ENCODE measurements at places on chromosomes 16 and 17.

- DNase-seq: no peak
These were observed 16.3 kb downstream of the ERAL1 start for GRCh38 chr17:28871056-28871579.

DNA sequence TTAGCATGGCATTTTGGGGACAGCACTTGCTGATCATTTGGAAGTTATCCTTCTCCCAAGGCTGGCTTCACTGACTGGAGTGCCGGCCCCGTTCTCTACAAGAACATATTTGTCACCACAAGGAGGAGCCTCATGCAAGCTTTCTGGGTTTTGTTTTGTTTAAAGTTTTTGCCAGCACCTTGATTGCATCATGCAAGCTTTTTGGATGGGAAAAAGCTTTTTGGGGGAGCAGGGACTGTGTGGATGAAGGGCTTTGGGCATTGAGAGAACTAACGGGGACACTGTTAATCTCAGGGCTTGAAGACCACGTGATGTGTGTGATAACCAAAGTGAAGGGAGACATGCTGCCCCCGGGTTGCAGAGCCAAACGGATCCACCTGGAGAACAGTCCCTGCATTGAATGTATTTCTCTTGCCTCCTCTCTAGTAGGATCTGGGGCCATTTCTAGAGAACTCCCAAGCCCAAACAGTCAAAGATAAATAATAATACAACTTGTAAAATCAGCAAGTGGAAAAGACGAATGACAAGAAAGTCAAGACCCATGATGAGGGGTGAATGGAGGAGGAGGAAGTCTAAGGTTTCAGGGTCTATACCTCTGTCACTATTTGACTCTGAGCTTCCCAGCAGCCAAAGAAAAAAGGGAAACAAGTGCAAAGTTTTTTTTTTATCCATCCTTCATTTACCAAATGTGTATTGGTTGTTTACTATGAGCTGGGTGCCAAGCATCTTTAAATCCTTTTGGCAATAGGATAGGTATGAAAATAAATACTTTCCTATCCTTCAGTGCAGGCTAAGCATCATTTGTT lies 17.2 kb downstream of the TMEM114 start:
- peak; percentile 4 for DNase-seq

DNA sequence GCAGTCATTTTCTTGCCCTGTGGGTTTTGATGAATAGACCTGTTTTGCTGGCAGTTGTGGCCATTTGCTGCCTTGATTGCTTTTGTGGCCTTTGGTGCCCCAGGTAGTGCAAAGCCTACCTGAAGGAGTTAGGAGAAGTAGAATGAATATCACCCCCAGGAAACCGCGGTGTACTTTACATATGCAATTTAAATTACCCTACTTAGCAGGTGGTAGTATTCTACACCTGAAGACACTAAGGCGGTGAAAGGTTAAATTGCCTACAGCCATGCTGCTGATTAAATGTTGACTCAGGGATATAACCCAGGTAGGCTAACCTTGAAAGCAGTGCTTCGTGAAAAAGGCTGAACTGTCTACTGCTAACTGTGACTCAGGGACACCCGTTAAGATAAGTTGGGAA lies 27.2 kb upstream of the WWOX start:
- no peak for DNase-seq

DNA sequence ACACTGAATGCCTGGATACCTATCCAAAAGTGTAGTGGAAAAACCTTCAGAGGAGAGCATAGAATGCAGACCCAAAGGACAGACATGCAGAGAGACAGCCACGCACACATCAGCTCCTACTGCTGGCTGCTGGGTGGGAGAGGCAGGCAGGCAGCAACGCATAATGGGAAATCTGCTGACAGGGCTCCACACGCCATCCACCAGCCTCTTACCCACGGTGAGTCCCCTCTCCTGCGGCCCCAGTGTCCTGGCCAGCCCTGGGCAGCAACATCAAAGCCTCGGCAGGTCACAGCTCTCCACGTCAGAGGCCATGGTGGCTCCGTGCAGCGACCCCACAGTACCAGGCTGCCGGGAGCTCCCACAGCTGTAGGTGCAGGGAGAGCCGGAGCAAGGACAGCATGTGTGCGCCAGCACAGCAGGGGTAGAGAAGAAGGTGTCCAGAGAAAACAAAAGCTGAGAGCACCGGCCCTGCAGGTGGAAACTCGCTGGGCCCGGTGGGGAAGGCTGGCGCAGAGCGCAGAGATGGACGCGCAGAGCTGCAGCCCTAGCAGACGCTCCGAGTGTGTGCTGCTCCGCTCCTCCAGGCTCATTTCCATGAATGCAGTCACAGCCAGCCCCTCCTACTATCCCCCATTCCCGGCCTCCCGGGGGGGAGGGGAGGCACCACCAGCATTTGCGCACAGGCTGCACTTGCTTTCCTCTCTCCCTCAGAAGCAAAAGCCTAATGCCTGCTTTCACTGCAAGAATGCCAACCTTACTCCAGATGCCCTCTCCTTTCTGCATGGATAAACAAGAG lies 58.9 kb downstream of the CYTH1 start:
- DNase-seq: no peak

DNA sequence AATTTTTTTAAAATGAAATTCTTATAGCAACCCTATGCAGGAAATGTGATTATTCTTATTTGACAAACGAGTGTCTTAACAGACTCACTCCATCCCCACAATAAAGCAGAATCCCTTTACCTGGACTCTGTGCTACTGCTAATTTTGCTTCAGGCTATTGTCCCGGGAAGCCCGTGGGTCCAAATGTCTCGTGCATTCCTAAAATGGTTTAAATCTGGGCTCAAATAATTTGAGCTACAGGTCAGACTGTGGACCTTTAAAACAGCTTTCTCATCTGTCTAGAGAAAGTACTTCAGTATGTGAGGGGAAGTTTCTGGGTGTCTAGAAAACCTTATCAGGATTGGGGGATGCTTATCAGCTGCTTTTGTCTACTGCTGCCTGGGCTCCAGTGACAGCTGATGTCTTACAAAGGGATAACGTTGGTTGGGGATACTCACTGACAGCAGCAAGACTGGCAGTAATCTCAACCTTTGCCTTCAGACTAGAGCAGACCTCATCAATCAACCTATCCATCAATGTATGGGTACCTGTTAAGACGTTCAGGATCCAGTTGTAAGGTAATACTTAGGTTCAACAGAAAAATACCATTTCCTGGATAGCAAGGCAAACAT lies 197.9 kb upstream of the CDH11 start:
- no peak for DNase-seq
